GM12892 (cell line): ENCODE measurements at places on chromosomes 7 and 10.
A peak's percentile ranks its signal among the peaks of the same experiment; 100 is the strongest.

DNA sequence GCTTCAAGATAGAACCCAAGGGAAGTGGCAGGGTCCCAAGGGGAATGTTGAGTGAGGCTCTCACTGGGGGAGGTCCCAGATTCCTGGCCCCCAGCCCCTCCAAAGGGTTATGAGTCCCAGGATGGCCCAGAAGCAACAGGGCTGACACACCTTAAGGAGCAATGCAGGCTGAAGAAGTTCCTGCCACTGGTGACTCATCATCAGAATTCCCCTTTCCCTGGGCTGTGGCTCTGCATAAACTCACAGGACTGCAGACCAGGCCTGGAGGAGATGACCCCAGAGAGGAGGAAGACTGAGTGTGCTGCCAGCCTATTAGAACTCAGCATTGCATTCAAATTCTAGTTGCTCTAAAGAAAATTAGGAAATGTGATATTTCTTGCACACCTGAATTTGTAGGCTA is 126.7 kb downstream of the DPP6 start:
- DNase-seq, result no peak

DNA sequence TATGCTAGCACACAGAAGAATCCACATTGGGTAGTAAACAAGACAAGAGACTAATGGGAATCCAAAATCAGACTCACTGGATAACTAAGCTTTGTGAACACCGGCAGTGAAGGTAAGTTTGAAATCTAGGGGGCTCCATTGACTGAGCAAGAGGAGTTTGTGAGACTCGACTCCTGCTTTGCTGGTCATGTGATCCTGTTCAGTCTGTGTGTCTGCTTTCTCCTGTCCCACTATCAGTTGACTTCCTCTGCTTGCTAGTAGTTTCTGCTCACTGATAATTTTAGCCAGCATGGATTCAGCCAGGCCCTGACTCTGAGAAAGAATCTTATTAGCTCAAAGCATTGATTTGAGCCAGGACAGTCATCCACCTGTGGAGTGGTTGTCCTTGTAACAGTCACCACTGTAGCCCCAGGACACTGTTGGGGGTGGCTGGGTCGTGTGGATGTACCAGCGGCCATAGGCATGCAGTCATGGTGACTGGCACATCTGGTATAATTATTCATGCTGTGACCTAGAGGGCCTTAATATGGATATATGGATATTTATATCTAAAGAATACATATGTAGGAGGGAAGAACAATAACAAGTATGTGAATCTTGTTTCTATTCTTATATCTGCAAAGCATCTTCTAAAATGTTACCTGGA is 44.4 kb downstream of the DNAH11 start:
- DNase-seq, result no peak

- DNase-seq, result no peak
Measured at GRCh38 chr10:110368002-110368401, 63.3 kb upstream of the SMNDC1 start.

DNA sequence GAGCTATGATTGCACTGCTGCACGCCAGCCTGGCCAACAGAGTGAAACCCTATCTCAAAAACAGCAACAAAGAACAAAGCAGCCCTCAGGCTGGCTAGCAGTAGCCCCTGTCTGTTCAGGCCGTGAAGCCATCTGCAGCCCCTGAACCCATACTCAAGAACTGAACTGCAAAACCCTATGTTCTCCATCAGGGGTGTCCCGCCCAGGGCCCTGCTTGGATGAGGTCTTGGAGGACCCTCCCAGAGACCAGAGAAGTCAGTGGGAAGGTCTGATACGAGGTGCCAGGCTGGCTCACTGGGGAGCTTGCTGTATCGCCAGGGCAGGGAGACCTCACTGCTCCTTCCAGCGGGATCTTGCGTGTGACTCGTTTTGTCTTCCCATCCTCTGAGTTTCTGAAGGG is 39.3 kb downstream of the RBM17 start:
- DNase-seq, result no peak

- DNase-seq, result no peak
Measured at GRCh38 chr10:24707445-24707844, 16.2 kb downstream of the ARHGAP21 start.

DNA sequence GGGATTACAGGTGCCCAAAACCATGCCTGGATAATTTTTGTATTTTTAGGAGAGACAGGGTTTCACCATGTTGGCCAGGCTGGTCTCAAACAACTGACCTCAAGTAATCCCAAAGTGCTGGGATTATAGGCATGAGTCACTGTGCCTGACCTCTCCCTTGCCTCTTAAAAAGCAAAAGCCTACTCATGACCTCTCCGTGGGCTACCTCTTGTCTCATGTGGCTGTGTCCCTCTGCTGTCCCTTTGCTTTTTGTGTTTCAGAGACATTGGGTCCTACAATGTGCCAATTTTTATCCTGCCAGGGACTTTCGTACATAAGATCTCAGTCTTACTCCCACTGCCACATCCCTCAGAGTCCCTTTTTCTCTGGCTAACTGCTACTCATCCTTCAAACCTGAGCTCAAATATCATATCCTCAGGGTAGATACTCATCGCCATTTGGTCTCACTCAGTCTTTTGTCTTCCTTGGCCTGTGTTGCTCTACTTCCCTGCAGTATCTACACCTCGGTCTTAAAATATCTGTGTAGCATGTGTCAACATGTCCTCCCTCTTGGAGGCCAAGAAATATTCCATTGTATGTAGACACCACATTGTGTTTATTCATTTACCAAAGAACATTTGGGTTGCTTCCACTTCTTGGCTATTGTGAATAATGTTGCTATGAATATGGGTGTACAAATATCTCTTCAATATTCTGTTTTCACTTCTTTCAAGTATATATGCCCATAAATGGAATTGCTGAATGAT is 465.0 kb upstream of the KLF6 start:
- no peak for DNase-seq

DNA sequence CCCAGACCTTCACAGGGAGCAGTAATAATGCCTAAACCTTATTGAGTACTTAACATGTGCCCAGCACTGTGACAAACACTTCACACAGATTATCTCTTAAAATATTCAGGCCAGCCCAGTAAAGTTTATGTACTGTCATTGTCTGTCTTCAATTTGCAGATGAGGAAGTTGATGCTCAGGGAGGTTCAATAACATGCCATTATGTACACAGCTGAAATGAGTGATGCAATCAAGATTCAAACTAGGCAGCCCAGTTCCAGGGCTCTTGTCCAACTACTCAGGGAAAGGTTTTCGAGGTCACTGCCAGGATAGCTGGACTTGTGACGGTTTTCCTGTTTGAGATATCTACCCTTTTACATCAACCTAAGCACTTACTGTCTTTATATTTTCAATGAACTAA is 56.1 kb downstream of the AUTS2 start:
- DNase-seq, result no peak

DNA sequence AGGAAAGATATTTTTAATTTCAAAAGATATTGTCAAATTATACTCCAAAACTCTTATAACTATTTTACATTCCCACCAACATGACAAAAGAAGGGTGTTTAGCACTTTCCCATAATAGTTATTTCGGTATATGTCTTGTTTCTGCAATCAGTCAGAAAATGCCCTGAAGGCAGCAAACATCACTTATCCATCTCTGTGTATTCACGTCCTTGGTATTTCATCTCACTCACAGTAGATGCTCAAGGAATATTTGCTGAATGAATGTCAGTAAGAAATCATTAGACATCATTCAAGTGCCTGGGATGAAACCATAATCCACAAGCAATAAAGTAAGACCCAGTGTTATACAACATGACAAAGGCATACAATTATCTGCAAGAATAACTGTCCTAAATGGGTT is 112.7 kb downstream of the GFRA1 start:
- no peak for DNase-seq

GRCh38 chr7:37410305-37411229 is 38.1 kb downstream of the ELMO1 start:
- no peak for DNase-seq

- no peak for DNase-seq
Measured at GRCh38 chr10:110059925-110060324, 52.1 kb downstream of the ADD3 start.

- DNase-seq, result no peak
Measured at GRCh38 chr7:4715410-4715776, 33.3 kb downstream of the FOXK1 start.

GRCh38 chr7:71354716-71355115 is 222.8 kb downstream of the GALNT17 start:
- DNase-seq, result no peak

DNA sequence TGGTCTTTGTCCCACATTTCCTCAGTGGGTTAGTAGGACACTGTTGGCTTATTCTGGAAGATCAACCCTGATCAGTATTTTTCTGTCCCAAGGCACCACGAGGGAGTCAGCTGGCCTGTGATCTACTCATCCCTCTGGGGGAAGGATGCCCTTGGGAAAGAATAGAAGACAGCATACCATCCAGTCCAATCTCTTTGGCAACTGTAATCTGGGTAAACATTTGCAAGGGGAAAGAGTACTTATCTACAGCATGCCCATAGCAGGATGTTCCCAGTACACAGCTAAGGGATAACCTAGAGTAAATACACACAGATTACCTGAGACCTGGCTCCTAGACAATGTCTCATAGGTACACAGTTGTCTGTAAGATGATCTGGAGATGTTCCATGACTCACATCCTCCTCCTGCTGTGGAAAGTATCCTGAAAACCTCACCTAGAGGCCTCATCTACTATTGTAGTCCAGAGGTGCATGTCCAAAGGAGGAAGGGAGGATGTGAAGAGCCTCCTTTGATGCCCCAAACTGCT is 134.3 kb upstream of the VWC2 start:
- no peak for DNase-seq

DNA sequence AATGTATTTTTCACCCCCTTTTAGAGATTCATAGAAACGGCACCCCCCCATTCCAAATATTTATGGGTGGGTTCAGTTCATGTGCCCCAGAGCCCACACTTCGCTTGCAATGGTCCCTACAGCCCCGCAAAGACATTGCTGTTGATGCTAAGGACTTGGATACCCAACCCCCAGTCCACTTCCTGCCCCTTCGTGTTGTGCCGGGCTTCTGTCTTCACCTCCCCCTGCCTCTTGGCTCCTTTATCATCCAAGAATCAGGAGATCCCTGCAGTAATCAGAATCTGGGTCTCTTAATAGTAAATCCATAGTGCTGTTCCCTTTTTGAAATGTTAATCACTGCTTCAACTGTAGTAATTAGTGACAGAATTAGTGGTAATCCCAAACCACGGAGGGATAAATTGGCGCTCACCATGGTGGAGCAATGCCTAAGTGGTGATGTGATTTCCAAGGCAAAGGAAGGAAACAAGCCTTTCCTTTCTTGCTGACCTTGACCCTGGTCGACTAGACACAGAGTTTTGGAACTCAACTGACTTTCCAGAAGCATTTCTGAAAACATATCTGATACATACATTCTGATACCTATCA is 67.7 kb downstream of the HK1 start:
- DNase-seq, result no peak

DNA sequence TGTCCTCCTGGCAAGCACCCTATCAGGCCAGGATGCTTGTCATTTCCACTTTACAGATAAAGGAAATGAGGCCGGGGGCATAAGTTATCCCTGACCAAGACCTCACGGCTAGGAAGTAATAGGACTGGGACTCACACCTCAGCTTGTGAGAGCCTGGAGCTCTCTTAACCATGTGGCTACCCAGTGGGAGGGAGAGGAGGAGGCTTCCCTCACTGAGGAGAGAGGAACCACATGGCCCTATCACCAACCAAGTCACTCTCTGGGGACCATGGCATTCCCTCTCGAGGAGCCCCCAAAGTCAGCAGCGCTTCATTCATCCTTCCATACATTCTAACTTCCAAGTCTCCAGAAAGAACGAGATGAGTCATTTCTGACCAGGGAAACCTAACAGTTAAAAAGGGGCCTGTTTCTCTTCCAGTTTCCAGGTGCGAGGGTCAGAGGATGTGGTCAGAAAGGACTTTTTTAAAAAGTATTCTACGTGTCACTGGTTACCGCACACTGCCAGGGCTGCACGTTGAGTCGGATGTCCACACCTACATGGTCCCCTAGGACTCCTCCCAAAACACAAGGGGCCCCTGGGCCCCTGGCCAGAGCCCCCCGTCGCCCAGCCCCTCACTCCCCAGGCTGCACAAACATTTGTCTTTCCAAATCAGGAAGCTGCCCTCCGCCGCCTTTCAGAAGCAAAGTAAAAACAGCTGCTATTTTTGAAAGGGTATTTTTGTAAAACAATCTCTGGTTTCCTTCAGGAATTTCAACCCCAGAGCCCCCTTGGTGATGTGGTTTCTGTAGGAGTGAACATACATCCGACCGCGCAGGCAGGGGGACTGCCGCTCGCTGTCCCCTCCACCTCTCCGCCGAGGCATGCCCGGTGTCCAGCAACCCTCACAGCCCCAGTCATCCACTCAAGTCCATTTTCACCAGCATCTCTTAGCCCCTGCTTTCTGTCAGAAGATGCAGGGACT is 128.2 kb upstream of the CHST15 start:
- peak; percentile 57 for DNase-seq
